Progenitor cell of endocrine pancreas (in vitro differentiated cells): ENCODE measurements at places on chromosomes 7 and 10.
A peak's percentile ranks its signal among the peaks of the same experiment; 100 is the strongest.

DNA sequence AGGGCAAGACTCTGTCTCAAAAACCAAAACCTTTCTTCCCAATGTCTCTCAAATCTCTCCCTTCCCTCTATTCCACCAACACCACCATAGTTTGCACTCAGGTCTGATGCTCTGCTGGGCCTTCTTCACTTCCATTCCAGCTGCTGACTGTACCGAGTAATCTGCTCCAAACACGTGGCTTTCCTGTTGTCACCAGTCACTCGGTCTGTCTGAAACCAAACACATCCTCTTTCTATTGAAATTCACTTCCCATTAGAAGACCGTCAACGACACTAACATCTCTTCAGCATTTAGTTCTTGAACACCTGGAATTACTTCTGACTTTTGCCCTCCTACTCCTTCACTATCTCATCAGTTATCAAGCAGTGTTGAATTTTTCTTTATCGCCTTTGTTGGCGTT is 4.7 kb upstream of the NRF1 start:
- H3K4me1 ChIP-seq, result peaks cover 9% of the 10 kb centered on the region
- no peak overlapping the region for H3K4me3 ChIP-seq
- H3K36me3 ChIP-seq, result peaks cover 16% of the 10 kb centered on the region
- no peaks in the 10 kb centered on the region for H3K27me3 ChIP-seq
- no peak overlapping the region for H3K27ac ChIP-seq

DNA sequence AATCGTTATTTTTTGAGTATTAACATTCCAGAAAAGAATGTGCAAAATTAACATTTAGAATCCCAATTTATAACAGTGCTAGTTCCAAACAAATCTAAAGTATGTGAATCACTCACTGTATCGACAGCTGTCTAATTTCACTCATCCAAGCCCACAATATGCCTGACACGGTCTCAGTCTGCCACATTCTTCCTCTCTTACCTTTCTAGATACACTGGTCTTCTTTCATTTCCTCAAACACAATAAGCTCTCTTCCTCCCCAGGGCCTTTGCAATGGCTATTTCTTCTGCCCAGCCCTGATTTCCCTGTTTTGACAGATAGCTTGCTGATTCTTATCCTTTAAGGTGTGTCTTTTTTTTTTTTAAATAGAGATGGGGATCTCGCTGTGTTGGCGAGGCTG is 48.8 kb downstream of the UBE2H start:
- H3K27me3 ChIP-seq, result no peaks in the 10 kb centered on the region
- H3K36me3 ChIP-seq, result peaks cover 33% of the 10 kb centered on the region
- H3K4me3 ChIP-seq, result no peak overlapping the region
- DNase-seq, result no peak
- peak overlapping the region; percentile 33 for H3K27ac ChIP-seq
- H3K4me1 ChIP-seq, result peaks cover 14% of the 10 kb centered on the region

DNA sequence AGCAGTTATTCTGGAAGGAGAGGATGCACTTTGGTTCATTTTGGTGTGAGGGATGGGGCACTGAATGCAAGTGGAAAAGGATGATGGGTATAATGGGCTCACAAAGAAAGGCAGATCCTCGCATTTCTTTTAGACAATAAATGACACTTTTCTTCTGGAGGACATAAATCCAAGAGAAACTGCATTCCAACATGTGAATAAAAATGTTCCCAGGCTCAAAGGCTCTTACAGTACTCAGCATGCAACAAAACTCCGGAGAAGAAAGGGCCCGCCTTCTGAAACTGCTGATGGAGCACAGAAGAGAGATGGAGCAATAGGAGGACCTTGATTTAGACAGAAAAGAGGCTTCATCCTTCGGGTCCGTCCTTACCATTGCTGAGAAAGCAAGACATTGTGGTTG is 538.2 kb upstream of the DPP6 start:
- no peaks in the 10 kb centered on the region for H3K27me3 ChIP-seq
- no peak for DNase-seq
- H3K27ac ChIP-seq, result no peak overlapping the region
- peaks cover 6% of the 10 kb centered on the region for H3K36me3 ChIP-seq
- no peaks in the 10 kb centered on the region for H3K4me1 ChIP-seq

GRCh38 chr7:79091011-79091410 is 362.5 kb downstream of the MAGI2 start:
- H3K36me3 ChIP-seq, result peaks cover 10% of the 10 kb centered on the region
- no peak overlapping the region for H3K27ac ChIP-seq
- no peak overlapping the region for H3K4me3 ChIP-seq
- DNase-seq, result no peak
- H3K4me1 ChIP-seq, result no peaks in the 10 kb centered on the region

- peak within 1 kb of the TSS; percentile 80 for H3K4me3 ChIP-seq
- H3K36me3 ChIP-seq, result peaks cover 28% of the 10 kb centered on the region
- H3K4me1 ChIP-seq, result peaks cover 24% of the 10 kb centered on the region
- peak within 1 kb of the TSS; percentile 99 for H3K27ac ChIP-seq
- H3K27me3 ChIP-seq, result no peaks in the 10 kb centered on the region
Measured at GRCh38 chr7:100888988-100889750, at the start of gene UFSP1. TSS of gene UFSP1 (minus strand) at chr7:100889715. CDS start at chr7:100889271, 444 bp downstream.

GRCh38 chr7:122352454-122352853 is 47.9 kb upstream of the FEZF1 start:
- H3K27ac ChIP-seq, result no peak overlapping the region
- H3K4me3 ChIP-seq, result no peak overlapping the region
- no peak for DNase-seq
- no peaks in the 10 kb centered on the region for H3K36me3 ChIP-seq
- peaks cover 8% of the 10 kb centered on the region for H3K4me1 ChIP-seq

- peaks cover 4% of the 10 kb centered on the region for H3K36me3 ChIP-seq
- DNase-seq, result no peak
- peaks cover 6% of the 10 kb centered on the region for H3K4me1 ChIP-seq
- no peak overlapping the region for H3K27ac ChIP-seq
Measured at GRCh38 chr7:3439333-3440030, 138.4 kb downstream of the SDK1 start.

GRCh38 chr7:13628239-13629001 is 361.0 kb downstream of the ETV1 start:
- H3K36me3 ChIP-seq, result no peaks in the 10 kb centered on the region
- H3K4me3 ChIP-seq, result no peak overlapping the region
- no peak for DNase-seq
- H3K4me1 ChIP-seq, result peaks cover 5% of the 10 kb centered on the region
- no peaks in the 10 kb centered on the region for H3K27me3 ChIP-seq

GRCh38 chr7:143884241-143884968 is 17.6 kb downstream of the TCAF1 start:
- no peaks in the 10 kb centered on the region for H3K27me3 ChIP-seq
- H3K36me3 ChIP-seq, result peaks cover 9% of the 10 kb centered on the region
- no peak for DNase-seq
- H3K4me1 ChIP-seq, result peaks cover 27% of the 10 kb centered on the region
- peak overlapping the region; percentile 91 for H3K4me3 ChIP-seq

- no peaks in the 10 kb centered on the region for H3K27me3 ChIP-seq
- no peak overlapping the region for H3K27ac ChIP-seq
- no peaks in the 10 kb centered on the region for H3K4me1 ChIP-seq
- H3K36me3 ChIP-seq, result no peaks in the 10 kb centered on the region
- no peak for DNase-seq
Measured at GRCh38 chr10:24791084-24791726, 67.5 kb upstream of the ARHGAP21 start.

DNA sequence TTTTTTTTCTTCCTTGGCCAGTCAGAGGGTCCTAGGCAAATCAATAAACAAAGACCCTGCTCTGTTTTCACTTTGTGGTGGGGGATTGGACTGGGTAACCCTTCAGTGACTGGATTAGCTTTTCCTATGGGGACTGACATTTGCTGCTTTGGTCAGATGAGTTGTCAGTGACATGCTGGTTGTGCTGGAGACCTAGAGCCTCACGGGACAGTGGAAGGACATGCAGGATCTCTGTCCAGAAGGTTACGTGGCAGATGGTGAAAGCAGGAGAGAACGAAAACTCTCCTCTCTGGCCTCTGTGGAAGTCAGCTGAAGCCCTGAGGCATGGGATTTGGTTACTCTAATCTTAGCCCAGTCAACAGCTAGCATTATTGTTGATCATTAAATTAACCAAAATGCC is 90.0 kb upstream of the BMPER start:
- no peaks in the 10 kb centered on the region for H3K36me3 ChIP-seq
- H3K4me3 ChIP-seq, result no peak overlapping the region
- H3K27me3 ChIP-seq, result peaks cover 23% of the 10 kb centered on the region
- H3K27ac ChIP-seq, result no peak overlapping the region
- H3K4me1 ChIP-seq, result peaks cover 4% of the 10 kb centered on the region

DNA sequence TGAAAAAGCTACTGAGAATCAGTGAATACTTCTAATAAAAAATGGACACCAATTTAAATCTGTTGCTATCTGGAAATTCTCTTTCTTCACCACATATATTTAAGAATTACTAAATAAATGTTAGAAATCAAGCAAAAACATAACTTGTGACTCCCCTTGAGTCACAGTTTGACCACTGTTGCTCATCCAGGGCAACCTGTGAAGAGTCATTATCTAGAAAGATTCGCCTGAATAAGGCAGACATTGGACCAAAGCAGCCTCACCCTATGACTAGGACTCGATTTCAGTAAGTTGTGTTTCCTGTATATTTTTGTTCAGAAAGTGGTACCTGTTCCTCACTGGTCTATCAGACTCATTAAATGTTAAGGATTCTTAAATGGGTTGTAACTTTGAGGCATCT is 572.4 kb downstream of the ATRNL1 start:
- H3K4me1 ChIP-seq, result no peaks in the 10 kb centered on the region
- peak overlapping the region; percentile 26 for H3K27ac ChIP-seq

GRCh38 chr10:14605231-14605925 is 169.3 kb downstream of the FAM107B start:
- no peaks in the 10 kb centered on the region for H3K27me3 ChIP-seq
- H3K36me3 ChIP-seq, result peaks cover 2% of the 10 kb centered on the region
- no peak for DNase-seq
- H3K4me1 ChIP-seq, result peaks cover 31% of the 10 kb centered on the region

- H3K4me1 ChIP-seq, result no peaks in the 10 kb centered on the region
- no peak overlapping the region for H3K4me3 ChIP-seq
- no peak for DNase-seq
- H3K27ac ChIP-seq, result no peak overlapping the region
Measured at GRCh38 chr10:77214799-77215198, 422.8 kb downstream of the KCNMA1 start.

- H3K27ac ChIP-seq, result no peak overlapping the region
- no peaks in the 10 kb centered on the region for H3K27me3 ChIP-seq
- H3K4me3 ChIP-seq, result no peak overlapping the region
- H3K4me1 ChIP-seq, result no peaks in the 10 kb centered on the region
- peaks cover 1% of the 10 kb centered on the region for H3K36me3 ChIP-seq
- no peak for DNase-seq
Measured at GRCh38 chr7:92461027-92462003, 14.0 kb downstream of the GATAD1 start.

DNA sequence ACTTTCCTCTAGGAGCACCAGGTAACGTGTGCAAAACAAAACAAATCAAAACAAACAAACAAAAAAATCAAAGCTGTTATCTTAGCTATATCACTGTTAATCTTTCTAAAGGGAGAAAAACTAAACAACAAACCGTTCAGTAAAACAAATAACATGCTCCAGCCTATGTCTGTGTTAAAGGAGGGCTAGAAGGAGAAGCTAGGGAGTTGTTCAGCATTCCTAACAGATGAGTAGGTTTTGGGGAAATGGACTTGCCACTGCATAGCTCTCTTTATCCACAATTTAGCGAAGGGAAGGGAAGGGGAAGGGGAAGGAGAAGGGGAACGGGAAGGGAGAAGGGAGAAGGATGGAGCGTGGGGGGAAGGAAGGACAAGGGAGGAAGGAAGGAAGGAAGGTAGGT is 134.2 kb upstream of the AKR1E2 start:
- no peaks in the 10 kb centered on the region for H3K36me3 ChIP-seq
- no peak overlapping the region for H3K4me3 ChIP-seq
- no peaks in the 10 kb centered on the region for H3K4me1 ChIP-seq
- DNase-seq, result no peak

DNA sequence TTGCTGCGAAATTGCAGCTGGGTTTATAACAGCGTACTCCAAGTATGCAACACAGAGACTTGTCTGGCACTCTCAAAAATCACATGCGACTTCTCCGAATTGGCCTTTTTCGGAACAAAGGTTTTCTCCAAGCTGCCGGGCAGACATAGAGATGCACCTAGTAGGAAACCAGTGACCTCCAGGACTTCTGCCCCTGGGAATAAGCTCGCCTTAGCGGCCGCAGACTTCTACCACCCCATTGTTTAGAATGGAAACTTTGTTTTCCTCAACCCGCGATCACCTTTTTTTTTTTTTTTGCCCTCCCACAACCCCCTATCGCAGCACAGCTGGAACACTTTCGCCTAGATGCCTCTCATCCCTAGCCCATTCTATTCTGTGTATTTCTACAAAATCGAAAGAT is 4.9 kb upstream of the HOXA10 start:
- no peaks in the 10 kb centered on the region for H3K36me3 ChIP-seq
- H3K27me3 ChIP-seq, result peaks cover 98% of the 10 kb centered on the region
- H3K27ac ChIP-seq, result peak overlapping the region; percentile 69
